ENCODE measurements at places on chromosomes 7 and 10.

DNA sequence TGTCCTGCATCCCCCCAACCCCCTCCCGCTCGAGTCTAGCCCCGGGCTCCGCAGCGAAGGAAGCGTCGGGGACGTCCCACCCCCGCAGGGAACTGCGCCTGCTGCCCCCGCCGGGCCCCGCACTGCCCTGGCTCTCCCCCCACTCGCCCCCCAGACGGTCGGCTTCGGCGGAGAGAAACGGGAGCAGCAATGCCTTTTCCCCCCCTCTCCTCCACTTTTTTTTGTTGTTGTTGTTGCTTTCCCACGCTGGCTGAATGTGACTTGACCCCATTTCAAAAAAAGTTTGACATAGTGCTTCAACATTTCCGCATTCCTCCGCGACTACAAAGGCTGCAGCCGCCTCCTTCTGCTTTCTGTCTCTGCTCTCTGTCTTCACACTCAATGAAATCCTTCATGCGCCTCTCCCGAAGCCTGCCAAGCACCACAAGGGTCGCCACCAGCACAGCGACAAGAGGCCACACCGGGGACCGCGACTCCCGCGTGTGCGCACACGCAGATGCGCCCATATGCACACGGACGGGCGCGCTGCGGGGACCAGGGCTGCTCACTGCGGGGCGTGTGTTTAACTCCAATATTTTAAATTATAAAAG is 1.0 kb downstream of the CDK6 start:
- peak; percentile 32 for DNase-seq

DNA sequence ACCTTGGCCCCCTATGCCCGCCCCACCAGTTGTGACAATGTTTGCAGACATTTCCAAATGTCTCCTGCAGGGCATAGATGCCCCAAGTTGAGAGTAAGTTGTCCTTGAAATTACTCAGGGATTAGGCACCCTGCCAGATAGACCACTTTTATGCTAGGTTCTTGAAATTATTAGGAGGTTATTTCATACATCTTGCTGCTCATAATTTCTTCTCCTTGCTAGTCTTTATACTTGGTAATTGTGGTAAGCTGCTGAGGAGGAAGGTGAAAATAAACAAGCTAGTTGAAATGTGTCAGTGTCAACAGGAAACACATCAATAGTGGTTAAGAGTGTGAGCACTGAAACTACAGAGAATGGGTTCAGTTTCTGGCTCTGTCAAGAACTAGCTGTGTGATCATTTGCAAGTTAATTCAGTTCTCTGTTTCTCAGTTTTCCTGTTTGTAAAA is 63.7 kb upstream of the AOAH start:
- no peak for DNase-seq

DNA sequence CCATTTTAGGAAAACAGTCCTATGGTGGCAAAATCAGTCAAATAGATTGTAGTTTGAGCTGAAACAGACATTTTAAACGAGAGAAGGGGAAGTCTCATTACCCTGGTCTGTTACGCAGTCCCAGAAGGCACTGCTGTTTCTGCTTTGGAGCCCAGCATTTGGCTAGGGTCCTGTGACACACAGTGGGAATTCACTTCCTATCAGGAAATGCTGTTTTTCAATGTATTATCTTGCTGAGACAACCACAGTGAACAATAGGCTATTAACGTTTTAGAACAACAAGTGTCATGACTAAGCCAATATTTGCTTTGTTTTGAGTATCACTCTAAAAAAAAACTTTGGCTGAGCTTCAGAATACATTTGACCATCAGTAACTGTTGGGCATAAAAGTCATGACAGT is 74.1 kb downstream of the ADD3 start:
- DNase-seq: no peak

DNA sequence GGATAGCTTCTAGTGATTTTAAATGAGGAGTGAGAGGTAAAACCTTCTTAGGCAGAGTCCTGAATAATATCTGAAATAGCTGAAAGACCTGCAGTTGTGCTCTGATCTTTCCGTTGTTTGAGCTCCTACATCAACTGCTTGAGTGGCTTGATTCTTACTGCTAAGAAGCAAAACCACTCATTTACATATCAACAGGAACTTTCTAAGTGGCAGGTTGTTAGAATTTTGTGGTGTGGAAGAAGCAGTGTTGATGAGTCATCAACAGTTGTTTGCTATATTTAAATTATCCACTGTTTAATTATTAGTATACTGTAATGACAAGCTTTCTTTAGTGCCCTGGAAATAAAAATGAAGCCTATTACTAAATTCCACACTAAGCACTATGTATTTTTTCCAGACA is 689.5 kb downstream of the DNAJB9 start:
- DNase-seq: no peak

DNA sequence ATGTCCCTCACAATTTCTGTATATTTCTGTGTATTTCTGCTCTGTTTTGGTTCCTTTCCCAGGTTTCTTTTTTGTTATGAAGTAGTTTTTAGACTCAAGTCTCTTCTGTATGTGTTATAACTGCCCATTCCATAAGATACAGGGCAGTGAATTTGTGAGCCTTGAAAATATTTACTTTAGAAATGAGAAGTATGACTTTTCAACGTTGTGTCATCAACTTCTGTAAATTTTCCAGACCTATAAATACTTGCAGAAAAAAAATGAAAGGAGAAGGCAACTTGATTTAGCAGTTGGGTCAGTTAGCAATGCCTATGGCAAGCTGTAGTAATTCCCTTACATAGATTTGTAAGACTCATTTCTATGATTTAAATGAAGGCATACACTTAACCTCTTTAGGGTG is 11.5 kb downstream of the EGFR start:
- no peak for DNase-seq

DNA sequence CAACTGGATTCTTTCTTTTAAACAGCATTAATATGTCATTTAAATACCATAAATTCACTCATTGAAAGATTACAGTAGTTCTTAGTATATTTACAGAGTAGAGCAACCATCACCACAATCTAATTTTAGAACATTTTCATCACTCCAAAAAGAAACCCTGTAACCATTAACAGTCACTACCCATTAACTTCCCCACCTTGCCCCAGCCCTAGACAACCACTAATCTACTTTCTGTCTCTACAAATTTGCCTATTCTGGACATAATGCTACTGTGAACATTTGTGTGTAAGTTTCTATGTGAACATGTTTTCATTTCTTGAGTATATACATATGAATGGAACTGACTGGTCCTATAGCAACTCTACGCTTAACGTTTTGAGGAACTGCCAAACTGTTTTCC is 42.4 kb downstream of the P4HA1 start:
- no peak for DNase-seq

DNA sequence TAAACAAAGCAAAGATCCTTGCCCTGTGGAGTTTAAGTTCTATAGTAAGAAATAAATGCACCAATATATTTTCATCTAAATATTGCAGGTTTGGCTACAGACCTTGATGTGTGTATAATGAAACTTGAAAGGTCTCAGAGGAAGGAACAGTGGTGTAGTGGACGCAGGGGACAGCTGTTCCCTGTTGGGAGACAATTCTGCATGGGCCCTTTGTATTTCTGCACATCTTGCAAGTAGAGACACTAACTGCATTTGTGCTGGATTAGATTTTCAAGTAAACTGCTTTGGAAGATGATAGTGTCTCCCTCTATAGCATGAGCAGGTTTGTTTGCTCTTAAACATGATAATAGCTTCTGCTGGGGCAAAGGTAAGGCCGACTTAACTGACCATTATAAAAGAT is 57.5 kb upstream of the FAM133B start:
- DNase-seq: no peak

DNA sequence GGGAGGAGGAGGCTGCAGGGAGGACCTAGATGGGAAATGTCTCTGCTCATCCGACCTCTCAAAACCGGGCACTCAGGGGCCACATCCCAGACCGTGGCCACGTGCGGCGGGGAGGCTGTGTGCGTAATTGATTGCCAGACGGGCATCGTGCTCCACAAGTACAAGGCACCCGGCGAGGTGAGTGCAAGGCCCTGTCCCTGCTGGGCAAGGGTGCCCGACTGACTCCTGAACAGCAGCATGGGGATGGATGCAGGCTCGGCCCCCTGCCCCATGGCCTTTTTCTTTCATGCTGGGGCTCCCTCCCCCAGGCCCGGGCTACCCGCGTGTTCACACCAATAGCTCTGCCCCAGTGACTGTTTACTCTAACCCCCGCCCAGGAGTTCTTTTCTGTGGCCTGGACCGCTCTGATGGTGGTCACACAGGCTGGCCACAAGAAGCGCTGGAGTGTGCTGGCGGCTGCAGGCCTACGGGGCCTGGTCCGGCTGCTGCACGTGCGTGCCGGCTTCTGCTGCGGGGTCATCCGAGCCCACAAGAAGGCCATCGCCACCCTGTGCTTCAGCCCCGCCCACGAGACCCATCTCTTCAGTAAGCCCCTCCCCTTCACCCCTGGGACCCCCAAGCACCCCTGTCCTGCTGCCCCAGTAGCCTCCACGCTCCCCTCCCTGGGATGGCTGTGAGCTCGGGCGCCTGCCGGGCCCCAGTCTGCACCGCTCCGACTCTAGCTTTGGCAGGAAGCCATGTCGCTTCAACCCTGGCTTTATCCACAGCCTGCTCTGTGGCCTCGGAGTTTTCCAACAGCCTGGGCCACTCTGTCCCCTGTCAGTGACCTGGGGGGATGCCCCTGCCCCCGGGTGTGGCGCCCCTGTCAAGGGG is 3.9 kb downstream of the LRWD1 start:
- DNase-seq: no peak

GRCh38 chr7:157824011-157824818 is 487.4 kb downstream of the DNAJB6 start:
- DNase-seq: no peak

- no peak for DNase-seq
Observed at GRCh38 chr7:138137423-138138171, 61.3 kb downstream of the AKR1D1 start.

DNA sequence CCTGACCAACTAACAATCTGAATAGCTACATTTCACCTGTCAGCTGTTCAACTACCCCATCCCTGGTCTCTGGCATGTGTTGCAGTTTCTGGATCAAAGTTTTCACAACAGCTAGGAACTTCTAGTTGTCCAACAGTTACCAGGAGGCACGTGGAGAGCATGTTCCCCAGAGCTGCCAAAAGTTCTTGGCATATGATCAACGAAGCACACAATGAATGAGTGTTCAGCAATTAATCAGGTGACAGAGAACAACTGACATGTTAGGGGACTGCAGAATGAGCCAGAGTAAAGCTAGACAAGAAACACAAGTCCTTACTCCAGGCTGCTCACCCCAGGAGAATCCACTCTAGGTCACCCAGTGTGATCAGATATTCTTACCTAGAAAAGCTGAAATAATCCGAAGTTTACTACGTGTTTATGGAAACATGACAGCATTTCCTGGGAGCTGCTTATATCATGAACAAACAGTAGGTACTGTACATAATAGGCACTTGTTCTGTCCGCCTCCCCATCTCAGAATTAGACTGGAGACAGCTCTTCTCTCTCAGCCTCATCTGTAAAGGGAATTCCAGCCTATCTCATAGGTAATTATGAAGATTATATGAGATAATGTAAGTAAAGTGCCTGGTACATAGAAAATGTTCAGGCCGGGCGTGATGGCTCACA is 50.6 kb downstream of the ZNF438 start:
- DNase-seq: no peak

DNA sequence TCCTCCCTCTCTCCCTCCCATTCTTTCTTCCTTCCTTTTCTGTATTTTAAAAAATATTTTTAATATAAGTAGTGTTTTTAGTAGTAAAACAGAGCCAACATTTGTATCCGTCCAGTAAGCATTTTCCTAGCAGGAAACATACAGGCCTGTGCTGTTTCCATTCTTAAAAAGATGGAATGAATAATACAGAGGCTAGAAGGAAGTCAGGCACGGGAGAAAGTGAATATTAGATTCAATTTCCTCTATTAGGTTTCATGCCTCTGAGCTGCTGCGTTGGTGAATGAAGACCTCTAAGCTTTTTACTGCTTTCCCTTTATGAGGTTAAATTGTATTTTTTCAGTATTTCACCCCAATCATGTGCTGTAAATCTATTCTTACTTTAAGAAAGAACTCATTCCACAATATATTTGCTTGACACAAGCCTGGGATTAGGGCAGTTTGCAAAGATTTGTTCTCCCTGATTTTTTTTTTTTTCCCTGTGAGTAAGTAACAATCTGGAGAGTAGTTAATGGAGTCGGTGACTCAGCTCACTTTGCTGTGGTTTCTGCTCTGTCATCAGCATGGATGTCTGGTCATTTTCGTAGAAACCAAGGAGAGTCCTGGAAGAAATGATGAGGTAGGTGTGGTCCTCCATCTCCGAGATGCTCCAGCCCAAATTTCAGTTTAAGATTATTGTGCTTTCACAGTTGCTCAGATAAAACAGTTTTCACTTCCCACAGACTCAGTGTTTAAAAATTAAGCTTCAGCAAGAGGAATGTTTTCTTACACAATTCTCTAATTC is 76.1 kb upstream of the PITRM1 start:
- DNase-seq: no peak

GRCh38 chr7:107788662-107789061 is 14.4 kb downstream of the SLC26A3 start:
- no peak for DNase-seq

DNA sequence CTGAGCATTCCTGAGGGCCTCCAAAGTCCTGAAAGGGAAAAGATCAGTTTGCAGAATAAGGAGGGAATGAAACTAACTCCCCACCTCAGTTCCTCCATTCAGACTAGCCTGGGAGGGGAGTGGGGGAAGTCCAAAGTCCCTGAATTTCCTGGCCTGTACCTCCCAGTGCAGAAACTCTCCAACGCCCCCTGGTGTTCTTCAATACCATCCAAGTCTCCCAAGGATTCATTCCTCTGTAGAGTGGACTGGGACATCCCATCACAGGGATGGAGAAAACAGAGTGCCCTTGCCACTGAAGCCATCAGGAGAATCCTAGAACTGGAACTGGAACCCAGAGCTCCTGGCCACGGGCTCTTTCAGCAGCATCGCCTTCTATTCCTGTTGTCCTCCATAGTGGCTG is 1.6 kb upstream of the COL13A1 start:
- DNase-seq: no peak

DNA sequence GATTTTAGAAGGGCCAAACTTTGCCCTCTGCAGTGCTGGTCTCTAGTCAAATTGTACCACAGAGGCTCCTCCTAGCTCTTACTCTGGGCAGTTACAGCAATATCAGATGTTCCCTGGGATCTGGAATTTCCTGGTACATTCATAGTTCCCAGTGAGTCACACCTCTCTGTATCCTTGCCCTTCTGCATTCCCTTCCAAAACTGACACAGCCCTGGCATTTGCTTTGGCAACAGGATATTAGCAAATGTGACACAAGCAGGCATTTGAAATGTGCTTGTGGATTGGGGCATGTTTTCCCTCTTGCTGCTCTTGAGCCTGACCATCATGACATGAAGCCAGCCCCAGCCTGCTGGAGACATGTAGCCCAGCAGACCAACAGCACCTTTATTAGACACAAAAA is 284.7 kb upstream of the AKR1E2 start:
- no peak for DNase-seq

GRCh38 chr7:2525658-2526630 is 6.4 kb downstream of the LFNG start:
- DNase-seq: no peak

GRCh38 chr7:136123352-136123751 is 146.2 kb upstream of the MTPN start:
- DNase-seq: no peak

- DNase-seq: no peak
Observed at GRCh38 chr7:129438839-129439651, 4.8 kb downstream of the STRIP2 start.

GRCh38 chr10:58627392-58627791 is 114.7 kb downstream of the BICC1 start:
- DNase-seq: no peak

- no peak for DNase-seq
Observed at GRCh38 chr10:132507956-132508490, 29.6 kb upstream of the INPP5A start.

All from stimulated activated CD4-positive, alpha-beta T cell treated with anti-CD3 and anti-CD28 coated beads, Interleukin-1b, Interleukin-23, amount 100 ng/mL, for 1 hour (primary cell).